ENCODE measurements at places on chromosomes 3 and 15.

GRCh38 chr3:52842424-52842823, 7.6 kb upstream of the MUSTN1 start:
- DNase-seq = no peak

GRCh38 chr3:28134792-28135375, 106.5 kb upstream of the CMC1 start:
- DNase-seq = no peak

DNA sequence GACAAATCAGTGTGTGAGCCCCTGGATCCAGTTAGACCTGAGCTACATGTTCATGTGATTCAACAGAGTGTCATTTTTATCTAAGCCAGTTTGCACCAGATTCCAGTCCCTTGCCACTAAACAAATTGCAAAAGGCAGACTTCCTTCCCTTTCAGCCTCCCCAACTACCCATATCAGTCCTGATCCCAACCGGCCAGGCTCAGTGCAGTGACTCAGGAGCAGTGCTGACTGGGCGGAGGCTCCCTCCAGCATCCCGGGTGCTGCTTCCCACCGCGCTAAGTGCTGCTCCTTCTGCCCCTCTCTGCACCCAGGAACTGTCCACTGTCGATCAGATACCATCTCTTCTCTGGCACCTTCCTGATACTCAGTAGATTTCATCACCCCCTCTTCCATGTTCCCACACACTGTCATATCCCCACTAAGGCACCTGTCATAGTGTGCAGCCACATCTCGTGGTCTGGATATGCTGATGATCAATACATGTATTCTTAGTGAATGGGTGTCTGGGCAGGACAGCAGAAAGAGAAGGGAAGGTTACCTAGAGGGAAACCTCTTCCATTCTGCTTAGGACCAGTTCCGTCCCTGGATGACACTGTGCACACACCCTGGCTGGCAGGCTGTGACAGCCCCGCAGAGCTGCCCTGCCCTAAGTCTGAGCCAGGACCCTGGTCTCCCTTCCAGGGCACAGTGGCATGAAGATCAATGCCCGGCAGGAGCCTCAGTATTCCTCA, 108.8 kb upstream of the RAD18 start:
- no peak for DNase-seq

DNA sequence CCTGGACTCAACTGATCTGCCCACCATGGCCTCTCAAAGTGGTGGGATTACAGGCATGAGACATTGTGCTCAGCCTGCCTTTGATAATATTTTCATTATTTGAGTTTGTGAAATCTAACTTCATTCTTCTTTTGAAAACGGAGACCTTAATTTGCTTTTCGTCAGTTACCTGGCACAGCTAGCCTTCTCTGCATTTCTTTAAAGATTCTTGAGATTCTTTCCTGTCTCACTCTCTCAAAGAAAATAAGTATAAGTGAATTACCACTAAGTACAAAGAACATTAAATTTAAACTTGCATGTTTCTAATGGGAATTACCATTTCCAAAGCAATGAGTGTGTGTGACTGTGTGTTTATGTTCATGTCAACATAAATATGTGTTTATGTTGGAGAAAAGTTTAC, 187.9 kb downstream of the NFKBIZ start:
- no peak for DNase-seq

DNA sequence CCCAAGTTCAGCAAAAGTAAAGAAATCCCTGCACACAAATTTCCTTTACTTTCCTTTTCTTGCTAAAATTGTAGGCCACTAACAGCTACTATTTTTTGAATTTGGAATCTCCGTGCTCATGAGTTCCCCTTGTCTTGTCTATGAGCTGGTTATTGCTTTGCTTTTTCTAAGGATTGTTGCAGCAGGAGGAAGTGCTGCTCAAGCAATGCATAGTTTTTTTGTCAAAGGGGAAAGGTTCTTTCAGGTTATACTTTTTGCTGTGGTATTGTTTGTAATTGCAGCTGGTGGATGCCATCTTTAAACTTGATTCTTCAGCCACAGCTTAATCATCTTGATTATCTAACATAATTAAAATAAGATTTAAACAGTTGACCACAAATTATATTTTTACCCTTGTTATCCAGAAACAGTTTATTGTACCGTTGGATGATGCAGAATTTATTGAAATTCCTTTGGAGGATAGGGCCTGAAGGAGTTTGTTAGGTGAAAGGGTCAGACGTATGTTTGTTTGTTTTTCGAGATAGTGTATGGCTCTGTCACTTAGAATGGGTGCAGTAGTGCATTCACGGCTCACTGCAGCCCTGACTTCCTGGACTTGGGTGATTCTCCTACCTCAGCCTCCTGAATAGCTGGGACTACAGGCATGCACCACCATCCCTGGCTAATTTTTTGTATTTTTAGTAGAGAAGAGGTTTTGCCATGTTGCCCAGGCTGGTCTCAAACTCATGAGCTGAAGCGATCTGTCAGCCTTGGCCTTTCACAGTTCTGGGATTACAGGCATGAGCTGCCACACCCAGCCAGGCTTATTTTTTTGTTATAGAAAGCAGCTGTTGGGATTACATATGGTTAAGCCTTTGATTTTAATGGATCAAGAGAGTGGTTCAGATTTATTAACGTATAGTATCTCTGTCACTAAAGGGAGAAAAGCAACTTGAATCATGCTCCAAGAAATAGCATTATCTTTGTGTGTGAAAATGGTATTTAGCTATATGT, 11.7 kb downstream of the MGA start:
- DNase-seq = no peak

- DNase-seq = no peak
Observed at GRCh38 chr3:183410280-183410679, 18.1 kb downstream of the MCF2L2 start.

- DNase-seq = no peak
Observed at GRCh38 chr3:157441102-157441624, 4.5 kb downstream of the PTX3 start.

DNA sequence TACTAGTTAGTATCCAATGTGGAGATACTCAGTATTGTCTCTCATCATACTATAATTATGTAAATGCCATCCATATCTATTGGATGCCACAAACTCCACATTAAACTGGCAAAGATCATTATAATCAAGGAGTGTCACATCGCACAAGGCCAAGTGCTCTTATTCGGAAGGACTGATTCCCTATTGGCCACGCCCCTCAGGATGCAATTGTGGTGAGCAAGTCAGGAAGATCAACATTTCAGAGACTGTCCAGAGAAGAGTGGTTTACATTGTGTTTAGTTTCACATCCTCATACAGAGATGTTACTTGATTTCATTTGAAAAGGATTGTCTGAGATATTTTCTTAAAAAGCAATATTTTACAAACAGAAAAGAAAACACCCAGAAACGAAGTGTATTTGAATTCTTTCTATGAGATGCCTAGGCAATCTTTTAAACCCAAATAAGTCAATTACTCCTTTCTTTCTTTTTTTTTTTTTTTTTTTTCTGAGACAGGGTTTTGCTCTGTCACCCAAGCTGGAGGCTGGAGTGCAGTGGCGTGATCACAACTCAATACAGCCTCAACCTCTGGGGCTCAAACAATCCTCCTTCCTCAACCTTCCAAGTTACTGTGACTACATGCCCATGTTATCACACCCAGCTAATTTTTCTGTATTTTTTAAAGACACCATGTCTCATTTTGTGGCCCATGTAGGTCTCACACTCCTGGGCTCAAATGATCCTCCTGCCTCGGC, 369.1 kb downstream of the RBMS3 start:
- DNase-seq = no peak

GRCh38 chr15:81643771-81644170, 269.8 kb upstream of the TMC3 start:
- DNase-seq = no peak

- DNase-seq = no peak
Observed at GRCh38 chr3:194205675-194206133, 69.8 kb downstream of the HES1 start.

DNA sequence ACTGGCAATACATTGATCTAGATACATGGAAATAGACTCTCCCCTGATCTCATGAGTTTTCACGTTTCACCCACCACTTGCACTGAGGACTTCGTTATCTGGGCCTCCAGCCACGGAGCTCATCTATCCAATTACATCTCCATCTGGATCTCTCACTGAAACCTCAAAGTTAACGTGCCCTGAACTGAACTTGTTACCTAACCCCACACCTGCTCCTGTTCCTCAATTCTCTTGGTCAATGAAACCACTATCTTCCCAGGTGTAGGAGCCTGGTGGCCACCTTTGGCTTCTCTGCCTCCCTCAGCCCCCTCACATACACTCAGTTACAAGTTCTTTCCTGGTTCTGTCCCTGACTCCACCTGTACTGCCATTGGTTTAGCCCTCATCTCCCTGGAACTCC, 9.7 kb downstream of the DGKG start:
- no peak for DNase-seq

GRCh38 chr15:26879706-26880105, 12.8 kb downstream of the GABRA5 start:
- no peak for DNase-seq

GRCh38 chr3:45145681-45146614, at the start of gene CDCP1:
CDCP1 (minus strand) TSS chr3:45146378; CDS start chr3:45146287, 91 bp downstream.
- no peak for DNase-seq

- no peak for DNase-seq
Observed at GRCh38 chr3:151584566-151584965, 123.7 kb upstream of the IGSF10 start.

GRCh38 chr3:43792904-43793303, 102.2 kb downstream of the ABHD5 start:
- DNase-seq = no peak

- DNase-seq = no peak
Observed at GRCh38 chr3:21543380-21544075, 207.5 kb downstream of the ZNF385D start.

DNA sequence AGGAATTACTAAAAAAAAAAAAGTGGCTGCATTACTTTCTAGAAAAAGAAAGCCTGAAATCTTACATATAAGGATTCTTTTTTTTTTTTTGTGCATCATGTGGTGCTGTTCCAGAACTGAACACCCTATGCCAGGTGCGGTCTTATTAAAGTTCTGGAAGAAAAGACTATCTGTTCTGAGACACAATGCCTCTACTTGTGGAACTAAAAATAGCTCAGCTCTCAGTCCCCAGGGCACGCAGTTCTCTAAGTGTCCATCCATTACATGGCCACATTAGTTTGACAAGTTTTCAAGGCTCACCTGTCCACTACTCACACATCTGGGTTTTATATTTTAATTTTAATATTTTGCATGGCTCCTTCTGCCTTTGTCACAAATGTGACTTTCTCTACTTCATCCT, 126.6 kb upstream of the ADAMTS9 start:
- no peak for DNase-seq

- peak; percentile 8 for DNase-seq
Observed at GRCh38 chr3:99410789-99411311, 227.5 kb upstream of the COL8A1 start.

DNA sequence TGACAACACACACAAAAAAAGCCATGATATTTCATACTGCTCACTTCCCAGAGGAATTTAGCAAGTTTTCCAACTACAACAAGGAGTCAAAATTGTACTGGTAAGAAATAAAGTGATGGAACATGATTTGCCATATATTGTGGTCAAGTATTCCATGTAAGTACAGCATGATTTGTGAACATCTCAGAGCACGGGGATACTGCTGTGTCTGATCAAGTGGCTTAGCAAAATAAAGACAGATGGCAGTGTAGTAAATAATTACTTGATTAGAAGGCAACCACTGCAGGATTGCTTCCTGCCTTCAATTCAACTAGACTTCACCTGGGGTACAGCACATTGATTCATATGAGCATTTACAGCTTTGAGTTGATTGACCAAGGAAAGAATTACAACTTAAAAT, 51.6 kb upstream of the DUT start:
- DNase-seq = no peak

DNA sequence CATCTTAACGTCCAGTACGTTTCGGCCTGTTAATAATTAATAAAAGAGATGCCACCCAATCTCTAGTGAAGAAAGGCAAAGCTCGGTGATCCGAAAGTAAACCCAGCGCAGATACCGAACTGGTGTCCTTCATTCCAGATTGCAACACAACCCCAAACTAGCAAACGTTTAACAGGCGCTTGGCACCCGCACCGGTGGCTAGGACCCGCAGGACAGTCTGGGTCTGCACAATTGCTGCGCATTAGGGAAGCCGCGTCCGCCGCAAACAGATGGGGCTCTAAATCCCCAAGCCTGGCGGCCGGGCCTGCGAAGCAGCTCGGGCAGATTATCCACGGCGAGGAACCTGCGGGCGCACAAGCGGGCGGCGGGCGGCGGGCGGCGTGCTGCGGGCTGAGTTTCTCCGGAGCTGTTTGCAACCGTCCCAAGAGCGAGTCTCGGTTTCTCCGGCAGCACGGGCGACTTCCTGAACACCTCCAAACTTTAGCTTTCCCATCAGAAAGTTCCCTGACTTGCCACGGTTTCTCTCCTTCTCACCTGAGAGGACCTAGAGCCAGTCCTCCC, 112.1 kb upstream of the ICE2 start:
- DNase-seq = no peak

GRCh38 chr15:36373550-36373949, 205.9 kb upstream of the CDIN1 start:
- DNase-seq = no peak

DNA sequence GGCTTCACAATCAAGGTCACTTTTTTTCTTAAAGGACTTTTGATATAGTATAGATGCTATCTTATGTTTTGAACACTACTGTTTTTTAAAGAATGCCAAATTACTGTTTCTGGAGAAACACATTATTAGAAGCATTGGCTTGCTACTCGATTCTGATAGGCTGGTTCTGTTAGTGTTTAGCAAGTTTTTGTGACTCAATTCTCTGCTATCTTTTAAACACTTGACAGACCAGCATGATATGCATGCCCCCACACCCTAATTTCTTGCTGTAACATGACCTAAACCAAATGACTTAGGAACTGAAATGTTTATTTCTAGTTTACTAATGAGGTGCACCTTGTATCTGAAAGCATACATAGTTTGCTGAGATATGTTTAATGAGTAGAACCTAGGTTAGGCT, 5.5 kb upstream of the IL20RB start:
- DNase-seq = no peak

DNA sequence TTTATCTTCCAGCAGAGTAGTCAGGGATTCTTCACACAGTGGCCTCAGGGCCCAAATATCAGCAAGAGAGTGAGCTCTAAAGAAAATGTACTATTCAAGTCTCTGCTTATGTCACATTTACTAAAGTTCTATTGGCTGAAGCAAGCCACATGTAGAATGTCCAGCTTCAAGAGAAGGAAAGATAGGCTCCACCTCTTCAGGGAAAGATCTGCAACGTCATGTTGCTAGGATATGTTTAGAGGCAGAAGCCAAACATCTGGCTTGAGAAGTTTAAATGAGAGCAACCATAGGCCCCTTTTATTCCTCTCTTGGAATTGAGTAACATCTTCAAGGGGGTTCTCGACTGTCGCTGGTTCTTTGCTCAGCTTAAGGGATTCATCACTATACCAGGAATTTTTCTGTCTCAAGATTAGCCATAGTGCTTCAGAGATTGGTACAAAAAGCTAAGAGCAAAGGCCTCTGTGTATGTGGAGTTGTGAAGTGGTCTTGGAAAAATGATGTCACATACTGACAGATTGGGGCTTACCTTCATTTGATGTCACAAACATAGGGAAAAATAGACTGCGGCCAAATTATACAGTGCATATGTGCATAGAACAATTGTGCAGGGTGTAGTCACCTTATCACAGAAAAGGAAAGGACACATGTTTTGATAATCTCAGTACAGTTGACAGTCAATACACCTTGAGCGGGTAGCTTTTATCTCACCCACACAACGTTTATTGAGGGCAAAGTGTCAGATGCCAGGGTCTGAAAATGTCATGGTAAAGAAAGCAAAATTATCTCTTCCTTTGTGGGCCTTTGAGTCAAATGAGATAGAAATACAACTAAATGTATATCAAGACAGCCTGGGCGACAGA, 11.3 kb upstream of the THRB start:
- DNase-seq = peak; percentile 89

- DNase-seq = no peak
Observed at GRCh38 chr3:172292422-172292821, 155.8 kb downstream of the GHSR start.

GRCh38 chr15:64205202-64205601, 42.4 kb upstream of the PPIB start:
- DNase-seq = no peak
